ENCODE measurements at places on chromosomes 4 and X.

GRCh38 chrX:28659269-28659668 is 72.0 kb downstream of the IL1RAPL1 start:
- DNase-seq = peak; percentile 4

DNA sequence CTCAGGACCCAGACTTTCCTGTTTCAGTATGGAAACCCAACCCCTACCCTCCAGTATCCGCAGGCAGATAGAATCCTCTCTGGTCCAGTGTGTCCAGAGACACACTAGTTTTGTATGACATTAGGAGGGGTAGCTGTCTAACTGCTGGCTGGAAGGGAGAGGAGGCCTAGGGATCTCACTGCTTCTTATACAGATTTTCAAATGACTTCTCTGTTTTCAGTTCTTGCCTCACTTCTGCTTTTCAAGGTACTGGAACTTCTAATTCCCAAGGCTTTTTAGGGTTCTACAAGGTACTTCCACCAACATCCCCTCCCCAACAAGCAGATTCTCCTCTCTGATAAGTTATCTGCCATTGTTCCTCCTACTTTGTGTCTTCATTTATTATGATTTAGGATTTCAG is 6.1 kb downstream of the SGCB start:
- no peak for DNase-seq

DNA sequence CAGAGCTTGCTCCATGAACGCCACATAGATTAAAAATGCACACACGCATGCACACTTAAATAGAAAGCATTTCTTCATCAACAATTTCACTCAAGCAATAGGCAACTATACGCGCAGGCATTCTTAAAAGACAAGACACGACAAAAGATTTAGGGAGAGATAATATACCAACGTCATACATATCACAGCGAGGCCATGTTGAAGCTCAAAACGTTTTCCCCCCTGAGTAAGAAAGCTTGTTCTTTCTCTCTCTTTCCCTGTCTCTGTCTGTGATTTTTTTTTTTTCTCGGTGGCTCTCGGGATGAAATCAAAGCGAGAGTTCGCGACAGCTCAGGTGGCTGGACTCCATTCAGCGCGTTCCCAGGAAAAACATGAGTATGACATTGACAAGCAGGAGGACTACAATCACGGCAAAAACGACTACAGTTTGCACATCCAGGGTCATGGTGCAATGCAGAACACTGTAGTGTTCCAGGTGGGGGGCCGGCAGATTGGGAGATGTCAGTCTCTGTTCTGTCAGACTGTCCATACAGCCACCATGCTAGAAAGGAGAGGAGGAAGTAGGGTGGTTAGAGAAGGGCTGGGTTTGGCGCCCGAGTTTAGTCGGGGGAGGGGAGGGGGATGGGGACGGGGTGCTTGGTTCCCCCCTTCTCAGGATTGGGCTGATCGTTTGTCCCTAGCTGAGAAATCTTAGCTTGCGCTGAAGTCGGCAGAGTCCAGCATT is 30.7 kb downstream of the ARHGEF9 start:
- DNase-seq = no peak

DNA sequence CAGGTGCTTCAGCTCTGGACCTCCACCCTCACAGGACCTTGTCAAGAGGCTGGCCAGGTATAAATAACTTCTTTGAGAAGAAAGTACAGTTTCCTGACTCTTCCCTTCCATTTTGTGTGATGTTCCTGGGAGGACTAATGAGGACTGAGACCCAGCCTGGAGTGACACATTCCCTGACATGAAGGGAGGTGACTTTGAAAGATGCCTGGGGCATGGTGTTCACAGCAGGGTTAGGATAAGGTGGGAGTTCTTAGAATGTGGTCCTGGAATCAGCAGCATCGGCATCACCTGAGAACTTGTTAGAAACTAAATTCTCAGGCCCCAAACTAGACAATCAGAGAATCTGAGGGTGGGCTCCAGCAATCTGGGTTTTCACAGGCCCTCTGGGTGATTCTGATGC is 224.9 kb upstream of the BOD1L1 start:
- no peak for DNase-seq

DNA sequence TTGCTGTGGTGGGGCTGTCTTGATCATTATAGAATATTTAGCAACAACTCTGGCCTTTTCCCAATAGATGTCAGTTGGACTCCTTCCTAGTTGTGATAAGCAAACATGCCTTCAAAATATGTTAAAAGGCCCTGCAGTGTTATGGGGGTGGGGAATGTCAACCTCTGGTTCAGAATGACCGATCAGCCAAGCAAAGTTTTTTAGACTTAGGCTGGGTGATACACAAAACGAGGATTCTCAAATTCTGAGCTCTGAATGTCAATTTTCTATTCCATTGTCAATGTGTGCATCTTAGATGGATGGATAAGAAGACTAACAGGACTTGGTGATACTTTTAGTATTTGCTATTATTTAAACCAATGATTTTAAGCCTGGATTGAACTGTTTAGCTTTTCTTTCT is 940.0 kb upstream of the GRIA3 start:
- no peak for DNase-seq

GRCh38 chr4:63618883-63619718 is 790.1 kb downstream of the TECRL start:
- peak; percentile 35 for DNase-seq

- no peak for DNase-seq
Observed at GRCh38 chr4:111930659-111931058, 214.6 kb upstream of the FAM241A start.

- DNase-seq = no peak
Observed at GRCh38 chr4:48153791-48154550, 19.9 kb upstream of the TXK start.

GRCh38 chr4:145177906-145178538 is 2.4 kb downstream of the OTUD4 start:
- no peak for DNase-seq

DNA sequence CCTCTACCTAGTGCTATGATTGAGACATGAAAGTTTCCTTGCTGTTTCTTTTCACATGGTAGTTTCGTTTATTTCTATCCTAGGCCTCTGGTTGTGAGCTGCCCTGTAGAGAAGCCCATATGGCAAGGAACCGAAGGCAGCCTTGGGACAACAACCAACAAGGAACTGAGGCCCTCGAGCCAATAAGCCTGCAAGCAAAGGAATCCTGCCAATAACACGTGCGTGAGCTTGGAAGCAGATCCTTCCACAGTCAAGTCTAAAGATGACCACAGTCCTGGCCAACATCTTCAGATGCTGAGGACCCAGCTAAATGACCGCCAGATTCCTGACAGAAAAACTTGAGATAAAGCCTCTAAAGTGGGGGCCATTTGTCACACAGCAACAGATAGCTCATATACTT is 100.4 kb upstream of the FAM9B start:
- DNase-seq = no peak

- no peak for DNase-seq
Observed at GRCh38 chrX:103170216-103170615, 44.7 kb upstream of the BEX4 start.

DNA sequence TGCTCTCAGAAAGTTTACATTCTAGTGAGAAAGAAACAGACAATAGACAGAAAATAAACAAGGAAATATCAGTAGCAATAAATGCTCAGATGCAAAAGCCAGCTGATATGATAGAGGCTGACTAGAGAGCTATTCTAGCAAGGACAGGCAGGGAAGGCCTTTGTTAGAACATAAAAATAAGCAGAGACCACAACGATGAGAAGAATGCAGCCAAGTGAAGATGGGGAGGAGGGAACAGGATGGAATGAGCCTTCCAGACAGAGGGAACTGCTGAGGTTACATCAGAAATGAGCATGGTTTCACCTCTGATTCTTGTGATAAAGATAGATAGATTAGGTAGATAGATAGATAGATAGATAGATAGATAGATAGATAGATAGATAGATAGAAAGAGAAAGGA is 7.6 kb upstream of the SOWAHB start:
- no peak for DNase-seq

- peak; percentile 50 for DNase-seq
Observed at GRCh38 chrX:46408553-46409407, 136.4 kb downstream of the ZNF674 start.

DNA sequence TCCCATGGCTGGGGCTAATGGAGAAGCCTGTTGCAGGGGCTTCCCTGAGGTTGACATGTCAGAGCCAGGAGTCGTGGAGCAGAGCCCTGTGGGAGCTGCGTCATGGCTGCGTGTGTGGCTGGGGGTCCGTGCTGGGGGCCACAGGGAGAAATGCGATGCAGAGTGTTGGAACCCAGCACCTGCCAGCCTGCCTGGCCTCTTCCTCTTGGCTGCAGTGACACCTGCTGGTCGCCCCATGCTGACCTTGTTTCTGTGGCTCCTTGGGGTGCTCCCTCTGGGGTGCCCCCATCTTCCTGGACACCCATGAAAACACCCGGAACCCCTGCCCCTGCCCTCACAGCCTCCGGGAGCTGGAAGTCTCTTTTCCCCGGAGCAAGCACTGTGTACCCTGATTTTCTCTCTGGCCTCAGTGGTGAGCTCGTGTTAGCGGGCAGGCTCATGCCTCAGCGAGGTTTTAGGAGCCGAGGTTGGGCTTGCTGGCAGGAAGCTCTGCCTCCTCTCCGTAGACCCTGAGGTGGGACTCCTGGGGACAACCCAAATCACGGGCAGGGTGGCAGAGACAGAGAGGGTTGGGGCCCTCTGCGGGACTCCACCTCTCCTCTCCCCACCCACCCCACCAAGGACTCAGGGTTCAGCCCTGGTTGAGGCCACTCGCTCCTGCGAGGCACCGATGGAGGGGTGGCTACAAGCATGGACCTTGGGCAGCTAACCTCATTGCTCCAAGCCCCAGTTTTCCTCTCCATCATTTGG is 103.7 kb downstream of the SORCS2 start:
- no peak for DNase-seq

- DNase-seq = peak; percentile 52
Observed at GRCh38 chrX:19682712-19683331, 167.5 kb upstream of the MAP3K15 start.

- DNase-seq = no peak
Observed at GRCh38 chr4:24772952-24773351, 22.4 kb upstream of the SOD3 start.

GRCh38 chr4:7185487-7186030 is 6.8 kb upstream of the SORCS2 start:
- DNase-seq = no peak

GRCh38 chr4:43918377-43918776 is 530.2 kb downstream of the KCTD8 start:
- no peak for DNase-seq

DNA sequence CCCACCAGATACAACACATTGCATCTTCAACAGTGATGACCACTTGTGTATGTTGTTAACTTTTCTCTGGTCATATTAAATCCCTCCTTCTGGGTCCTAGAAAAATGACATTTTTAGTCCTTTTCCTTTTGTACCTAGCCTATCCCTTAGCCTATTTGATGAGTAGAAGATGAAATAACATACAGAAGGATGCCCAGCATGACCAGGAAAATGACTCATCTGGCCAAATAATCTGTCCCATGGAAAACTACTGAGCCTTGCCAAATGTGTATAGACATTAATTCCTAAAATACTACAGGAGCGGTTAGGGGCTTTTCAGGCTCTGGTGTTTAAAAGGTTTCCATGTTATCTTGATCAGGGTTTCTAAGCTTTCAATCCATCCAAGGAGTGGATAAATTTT is 129.0 kb upstream of the KCNIP4 start:
- DNase-seq = no peak

DNA sequence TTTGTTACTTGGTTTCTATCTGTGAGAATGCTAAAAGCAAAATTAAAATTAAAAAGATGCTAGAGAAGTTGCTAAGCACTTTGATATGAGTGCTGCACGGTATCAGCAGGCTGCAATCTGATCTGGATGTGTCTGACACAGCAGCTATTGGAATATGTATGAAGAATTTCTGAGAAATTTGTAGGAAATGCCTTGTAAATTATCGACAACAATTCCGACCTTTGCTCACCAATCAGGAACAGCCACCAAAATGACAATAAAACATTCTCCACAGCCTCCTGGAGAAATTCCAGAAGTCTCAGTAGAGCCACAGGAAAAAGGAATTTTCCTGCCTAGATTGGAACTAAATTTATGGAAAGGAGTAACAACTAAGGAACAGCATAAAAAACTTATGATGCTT is 82.5 kb downstream of the TIGD2 start:
- no peak for DNase-seq

- DNase-seq = no peak
Observed at GRCh38 chrX:56233100-56233499, 944 bp downstream of the KLF8 start.

DNA sequence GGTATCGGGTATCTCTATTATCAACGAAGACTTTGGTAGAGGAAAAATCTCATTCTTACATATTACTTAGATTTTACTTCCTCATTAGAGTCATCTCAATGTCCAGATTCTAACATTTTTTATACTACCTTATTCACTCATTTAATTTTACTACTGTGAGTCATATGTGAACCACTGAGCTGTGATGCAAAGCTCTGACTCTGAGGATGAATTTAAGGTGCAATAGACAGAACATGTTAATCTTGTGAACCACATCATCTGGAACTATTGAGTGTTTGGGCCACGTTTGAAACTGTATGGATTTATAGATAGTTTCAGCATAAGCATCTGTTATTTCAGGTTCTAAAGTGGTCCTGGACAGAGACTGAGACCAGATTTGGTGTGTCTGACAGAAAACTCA is 78.4 kb downstream of the PWWP3B start:
- DNase-seq = no peak

- peak; percentile 74 for DNase-seq
Observed at GRCh38 chr4:40264995-40265909, 68.4 kb downstream of the RHOH start.

GRCh38 chr4:5976431-5976830 is 41.8 kb downstream of the C4orf50 start:
- no peak for DNase-seq

- no peak for DNase-seq
Observed at GRCh38 chrX:38273453-38273852, 52.8 kb upstream of the SRPX start.

GRCh38 chrX:97860226-97860625 is 976.5 kb downstream of the RPA4 start:
- no peak for DNase-seq

DNA sequence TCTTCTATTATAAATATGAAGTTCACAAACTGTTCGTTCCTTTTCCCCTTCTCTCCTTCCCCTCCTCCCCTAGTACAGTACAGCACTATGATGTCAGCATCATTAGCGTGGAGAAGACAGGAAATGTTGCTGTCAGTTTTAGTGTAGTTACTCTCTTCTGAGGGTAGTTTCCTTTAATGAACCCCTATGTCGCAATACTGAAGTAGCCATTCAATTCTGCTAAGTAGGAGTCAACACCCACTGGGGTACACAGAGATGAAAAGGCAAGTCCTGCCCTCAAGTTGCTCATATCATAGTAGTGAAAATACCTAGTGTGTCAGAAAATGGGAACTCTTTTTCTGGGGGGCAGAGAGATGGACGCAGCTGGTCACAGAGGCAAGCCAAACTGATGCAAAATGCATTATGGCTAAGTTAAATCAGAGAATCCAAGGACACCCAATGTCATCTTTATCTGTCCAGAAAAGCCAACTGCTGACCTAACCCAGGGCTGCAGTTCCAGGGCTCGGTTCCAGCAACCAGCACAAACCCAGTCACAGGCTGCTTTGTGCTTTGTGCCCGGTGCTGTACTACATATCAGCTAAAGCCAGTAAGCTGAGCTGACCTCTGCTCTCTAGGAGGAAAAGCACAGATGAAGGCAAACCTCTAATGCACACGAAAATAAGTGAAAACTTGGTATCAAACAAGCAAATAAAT is 31.5 kb downstream of the GRIA3 start:
- DNase-seq = no peak
